ENCODE measurements at places on chromosomes 5 and 9. TPM values are rescaled to one million over a fixed set of nuclear protein-coding genes. Genes with fewer than 3 reads are reported as not detected.

ALDH1A1 gene
- total RNA-seq: 4.5 TPM

FOXD4L6 gene
- not detected for total RNA-seq

UBE2QL1 gene
- total RNA-seq: 0.52 TPM

CDKN2AIPNL gene
- 123 TPM for total RNA-seq

COL23A1 gene
- total RNA-seq: 18.0 TPM

DRD1 gene
- total RNA-seq: 0.10 TPM

TAF11L10 gene
- not detected for total RNA-seq

WDR38 gene
- total RNA-seq: not detected

UGCG gene
- total RNA-seq: 27.6 TPM

HDHD3 gene
- 36.2 TPM for total RNA-seq

MLANA gene
- not detected for total RNA-seq

DNA sequence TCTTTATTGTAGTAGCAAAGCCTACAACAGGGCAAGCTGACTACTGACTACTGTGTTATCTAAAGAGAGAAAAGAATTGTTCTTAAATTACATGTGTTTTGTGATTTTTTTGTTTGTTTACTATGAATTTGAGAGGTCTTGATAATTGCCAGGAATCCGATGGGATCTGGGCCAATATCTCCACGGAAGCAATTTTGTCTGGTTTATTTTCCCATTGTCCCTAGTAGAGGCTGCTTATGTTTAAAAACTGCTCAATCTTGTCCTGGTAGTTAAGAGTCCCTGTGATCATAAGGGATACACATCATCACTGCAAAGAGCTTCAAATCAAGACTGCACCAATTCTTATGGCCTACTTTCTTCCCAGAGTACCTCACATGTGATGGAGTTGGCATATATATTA is 94.4 kb downstream of the GLDC start:
- no peak for DNase-seq

GRCh38 chr5:181069767-181070491 is 29.9 kb downstream of the BTNL9 start:
- peak; percentile 85 for DNase-seq

DNA sequence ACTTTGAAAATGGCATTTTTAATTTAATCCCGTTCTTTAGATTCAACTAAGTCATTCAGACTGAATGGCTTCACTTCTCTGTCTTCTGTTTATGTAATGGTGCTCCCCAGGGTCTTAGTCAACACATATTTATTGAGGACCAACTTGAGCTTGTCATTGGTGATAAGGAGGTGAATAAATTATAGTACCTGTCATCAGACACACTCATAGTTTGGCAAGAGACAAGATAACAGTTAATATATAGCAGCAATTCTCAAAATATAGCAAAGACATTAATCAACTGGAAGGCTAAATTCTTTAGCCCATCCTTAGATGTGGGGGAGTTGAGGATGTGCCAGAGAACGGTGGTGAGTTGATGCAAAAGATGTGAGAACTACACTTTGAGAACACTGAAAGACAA is 78.4 kb downstream of the MACIR start:
- no peak for DNase-seq

DNA sequence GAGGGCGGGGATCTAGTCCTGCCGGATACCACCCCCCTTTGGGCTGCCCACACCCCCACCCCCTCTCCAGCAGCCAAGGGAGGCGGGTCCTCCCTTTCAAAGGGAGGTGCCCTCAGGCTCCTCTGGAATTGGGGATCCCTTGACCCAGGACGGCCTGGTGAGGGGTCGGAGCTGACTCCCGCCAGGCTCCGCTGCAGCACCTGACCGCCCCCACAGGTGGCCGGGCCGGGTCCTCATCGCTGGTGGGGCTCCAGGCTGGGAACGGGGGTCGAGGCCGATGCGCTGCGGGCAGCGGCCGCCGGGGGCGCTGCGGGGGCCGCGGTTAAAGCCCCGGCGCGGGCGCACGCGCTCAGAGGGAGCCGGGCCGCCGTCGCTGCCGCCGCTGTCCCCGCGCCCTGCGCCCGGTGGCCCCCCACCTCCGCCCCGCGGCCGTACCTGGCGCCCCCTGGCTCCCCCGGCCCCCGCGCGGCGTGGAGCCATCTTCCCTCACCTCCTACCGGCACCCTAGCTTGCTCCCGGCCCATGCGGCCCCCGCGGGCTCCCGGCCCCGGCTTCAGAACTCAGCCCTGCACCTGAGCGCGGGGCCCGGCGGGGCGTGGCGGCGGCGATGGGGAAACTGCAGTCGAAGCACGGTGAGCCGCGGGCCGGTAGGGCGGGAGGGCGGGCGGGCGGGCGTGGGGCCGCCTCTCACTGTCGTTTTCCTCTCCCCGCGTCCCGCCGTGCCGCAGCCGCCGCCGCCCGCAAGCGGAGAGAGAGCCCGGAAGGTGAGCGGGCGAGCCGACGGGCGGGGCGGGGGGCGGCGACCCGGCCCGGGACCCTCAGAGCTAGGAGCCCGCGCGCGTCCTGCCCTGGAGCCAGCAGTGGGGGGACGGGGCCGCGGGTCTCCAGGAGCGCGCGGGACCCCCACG is at the start of gene NKD2:
NKD2 (plus strand) TSS at position 352 of the 908 bp plus-strand sequence; CDS start at position 608, 256 bp downstream.
- DNase-seq: peak; percentile 98

GRCh38 chr5:36153726-36154125 is 1.8 kb downstream of the SKP2 start:
- DNase-seq: no peak

GRCh38 chr5:74094782-74095108 is 468.7 kb downstream of the ARHGEF28 start:
- DNase-seq: no peak

DNA sequence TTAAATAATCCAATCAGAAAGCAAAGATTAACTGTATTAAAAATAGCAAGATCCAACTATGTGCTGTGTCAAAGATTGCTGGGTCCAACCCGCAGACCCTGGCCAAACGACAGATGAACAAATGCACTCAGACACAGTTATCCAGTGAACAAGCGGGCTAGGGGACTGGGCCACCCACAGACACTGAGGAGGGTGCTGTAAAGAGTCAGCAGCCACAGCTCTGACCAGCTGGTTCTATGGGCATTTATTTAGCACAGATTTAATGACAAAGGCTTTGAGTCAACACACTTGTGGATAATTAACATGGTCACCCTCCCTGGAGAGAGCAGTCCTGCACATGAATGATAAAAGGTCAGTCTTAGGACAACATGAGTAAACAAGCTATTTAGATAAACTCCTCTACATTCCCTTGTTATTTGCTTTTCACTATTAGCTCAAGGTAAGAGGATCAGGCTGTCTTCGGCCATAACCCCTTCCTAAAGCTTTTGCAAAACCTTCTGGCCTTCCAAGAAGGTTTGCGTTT is 424.9 kb downstream of the HINT1 start:
- no peak for DNase-seq

DNA sequence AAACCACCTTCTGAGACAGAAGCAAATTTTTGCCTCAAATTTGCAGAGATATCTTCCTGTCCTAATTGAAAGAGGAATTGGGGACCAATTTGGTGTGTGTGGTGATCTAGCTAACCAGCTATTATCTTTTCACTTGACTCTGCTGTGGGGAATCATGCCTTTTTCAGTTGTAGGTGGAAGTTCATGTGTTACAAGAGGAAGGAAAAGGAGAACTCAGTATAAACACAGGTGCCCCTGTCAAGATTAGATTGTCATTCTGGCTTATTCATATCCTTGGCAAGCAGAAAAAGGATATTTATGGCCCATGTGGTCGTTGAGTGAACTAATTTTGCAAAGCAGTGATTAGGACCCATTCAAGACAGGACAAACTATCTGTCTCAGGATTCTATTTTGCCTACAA is 336.8 kb upstream of the SLC30A5 start:
- no peak for DNase-seq

- peak; percentile 21 for DNase-seq
Observed at GRCh38 chr9:120985819-120986222, 59.2 kb upstream of the TRAF1 start.

DNA sequence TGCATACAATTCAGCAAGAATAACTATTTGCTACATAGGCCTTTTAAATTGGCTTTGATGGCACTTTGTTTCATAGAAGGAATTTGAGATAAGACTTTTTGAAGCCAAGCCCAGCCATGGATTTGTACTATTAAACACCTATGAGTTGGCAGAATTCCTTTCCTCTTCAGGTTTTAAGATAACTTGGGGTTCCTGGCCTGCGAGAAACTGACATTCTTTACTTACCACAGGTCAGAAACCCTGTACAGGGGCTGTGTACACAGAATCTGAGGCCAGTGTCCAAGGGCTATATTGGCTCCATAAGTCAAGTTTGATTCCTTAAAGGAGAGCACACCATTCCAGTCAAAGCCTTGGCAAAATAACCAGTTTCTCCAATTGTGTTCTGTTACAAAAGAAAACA is 10.8 kb upstream of the BTNL3 start:
- no peak for DNase-seq

DNA sequence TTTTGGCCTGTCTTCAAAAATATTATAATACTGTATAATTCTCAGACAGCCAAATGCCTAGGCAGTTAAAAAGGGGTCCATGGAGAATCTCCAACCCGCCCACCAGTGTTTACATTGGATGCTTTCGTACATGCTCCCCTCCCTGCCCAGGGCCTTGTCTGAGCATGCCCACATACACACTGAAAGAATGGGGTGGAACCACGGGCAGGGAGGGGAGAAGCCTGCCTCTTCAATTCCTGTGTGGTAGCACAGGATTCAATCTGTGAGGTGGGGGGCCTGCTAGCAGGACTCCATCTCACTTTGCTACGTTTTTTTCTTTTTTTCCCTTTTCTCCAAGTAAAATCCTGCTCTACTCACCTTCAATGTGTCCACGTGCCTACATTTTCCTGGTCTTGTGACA is 314.7 kb upstream of the GRAMD2B start:
- DNase-seq: peak; percentile 21

DNA sequence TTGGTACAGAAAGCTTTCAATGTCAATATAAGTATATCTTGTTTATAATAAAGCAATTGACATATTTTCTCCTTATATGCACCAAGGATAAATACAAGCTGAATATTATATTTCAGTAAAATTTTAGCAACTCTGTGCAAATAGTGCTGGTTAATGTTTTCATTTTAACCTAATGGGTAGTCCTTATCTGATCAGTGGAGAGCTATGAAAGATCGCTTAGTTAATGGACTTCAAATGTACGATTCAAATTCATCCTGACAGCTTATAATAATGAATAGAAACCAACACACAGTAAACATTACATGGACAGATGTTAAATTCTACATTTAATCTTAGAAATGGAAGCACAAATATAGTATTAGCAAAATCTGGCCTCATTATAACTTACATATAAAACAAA is 1495.2 kb upstream of the C9orf72 start:
- no peak for DNase-seq

GRCh38 chr9:91170951-91171350 is 190.8 kb downstream of the AUH start:
- no peak for DNase-seq

- DNase-seq: no peak
Observed at GRCh38 chr9:35285731-35286130, 123.9 kb downstream of the UNC13B start.

DNA sequence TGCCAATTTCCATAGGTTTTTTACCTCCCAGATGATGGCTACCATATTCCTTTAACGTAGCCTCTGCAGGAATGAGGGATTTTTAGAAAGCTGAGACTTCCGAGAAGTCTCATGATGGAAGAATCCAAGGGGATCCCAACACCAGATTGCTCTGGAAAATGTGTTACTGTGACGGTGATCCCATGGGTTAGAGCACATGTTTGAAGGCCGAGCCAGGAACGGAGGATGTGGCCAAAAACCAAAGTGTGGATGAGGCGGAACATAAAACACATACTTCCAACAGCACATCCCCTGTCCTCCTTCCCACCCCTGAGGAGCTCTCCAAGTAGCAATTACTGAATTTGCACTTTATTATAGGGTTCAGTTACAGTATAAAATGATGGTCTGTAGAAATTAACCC is 82.6 kb downstream of the GPR21 start:
- no peak for DNase-seq

GRCh38 chr9:4293293-4293941 is 6.5 kb downstream of the GLIS3 start:
- DNase-seq: no peak

GRCh38 chr9:36690412-36691168 is 117.9 kb downstream of the MELK start:
- DNase-seq: no peak

Data from H7 (cell line).